Effector memory CD8-positive, alpha-beta T cell (primary cell): ENCODE measurements at places on chromosomes 5 and 9.

- no peak for DNase-seq
These were observed 64.3 kb upstream of the SLC25A51 start for GRCh38 chr9:37968228-37968701.

DNA sequence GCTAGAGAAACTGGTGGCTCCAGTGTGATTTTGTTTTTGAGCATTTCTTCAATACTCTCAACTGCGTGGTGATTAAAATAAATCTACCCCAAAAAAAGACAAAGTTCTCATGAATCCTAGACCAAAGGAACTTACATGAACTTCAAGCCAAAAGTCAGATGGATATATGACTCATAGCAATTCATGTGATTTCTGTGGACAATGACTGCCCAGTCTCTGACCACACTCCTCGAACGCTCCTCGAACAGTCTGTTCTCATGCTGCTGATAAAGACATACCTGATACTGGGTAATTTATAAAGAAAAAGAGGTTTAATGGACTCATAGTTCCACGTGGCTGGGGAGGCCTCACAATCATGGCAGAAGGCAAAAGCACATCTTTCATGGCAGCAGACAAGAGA, 46.4 kb upstream of the CEP78 start:
- DNase-seq, result no peak

DNA sequence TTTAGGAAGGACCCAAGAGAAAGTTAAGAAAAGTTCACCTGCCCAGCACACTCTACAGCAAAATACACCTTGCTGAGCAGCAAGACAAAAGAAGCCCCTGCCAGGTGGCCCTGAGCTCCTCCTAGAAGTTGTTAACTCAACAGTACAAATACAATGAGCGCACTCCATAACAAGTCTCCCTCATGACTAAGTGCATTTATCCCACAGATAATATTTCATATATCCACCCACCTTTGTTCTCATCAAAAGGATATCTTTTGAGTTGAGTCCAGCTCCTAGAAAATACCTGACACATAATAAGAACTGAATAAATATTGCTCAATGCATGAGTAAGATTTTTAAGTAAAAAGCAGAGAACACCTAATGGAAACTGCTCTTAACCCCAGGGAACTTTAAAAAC, 73.3 kb downstream of the ABCA1 start:
- no peak for DNase-seq

DNA sequence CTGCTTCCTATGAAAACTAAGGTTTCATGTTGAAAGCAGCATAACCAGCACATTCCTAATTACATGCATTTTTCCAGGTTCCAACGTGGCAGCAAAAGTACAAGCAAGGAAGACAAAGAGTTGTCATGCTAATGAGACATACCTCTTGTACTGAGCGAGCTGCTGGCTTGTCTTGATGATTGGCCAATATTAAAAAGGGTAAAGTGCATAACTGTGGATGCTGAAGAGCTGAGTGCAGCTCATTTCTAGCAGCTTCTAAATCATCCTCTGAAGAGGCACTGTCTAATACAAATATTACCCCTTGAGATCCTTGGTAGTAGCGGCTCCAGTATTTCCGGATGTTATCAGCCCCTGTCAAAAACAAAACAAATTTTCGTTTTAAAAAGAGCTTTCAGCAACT, 197.3 kb downstream of the ARL15 start:
- no peak for DNase-seq

GRCh38 chr5:119275146-119275545, 80.7 kb upstream of the TNFAIP8 start:
- DNase-seq, result no peak

- no peak for DNase-seq
These were observed 15.8 kb upstream of the NEURL1B start for GRCh38 chr5:172624996-172625964.

- DNase-seq, result no peak
These were observed 10.3 kb upstream of the RIOK2 start for GRCh38 chr5:97193355-97193688.

- no peak for DNase-seq
These were observed 118.4 kb upstream of the KCNN2 start for GRCh38 chr5:114243281-114243971.

DNA sequence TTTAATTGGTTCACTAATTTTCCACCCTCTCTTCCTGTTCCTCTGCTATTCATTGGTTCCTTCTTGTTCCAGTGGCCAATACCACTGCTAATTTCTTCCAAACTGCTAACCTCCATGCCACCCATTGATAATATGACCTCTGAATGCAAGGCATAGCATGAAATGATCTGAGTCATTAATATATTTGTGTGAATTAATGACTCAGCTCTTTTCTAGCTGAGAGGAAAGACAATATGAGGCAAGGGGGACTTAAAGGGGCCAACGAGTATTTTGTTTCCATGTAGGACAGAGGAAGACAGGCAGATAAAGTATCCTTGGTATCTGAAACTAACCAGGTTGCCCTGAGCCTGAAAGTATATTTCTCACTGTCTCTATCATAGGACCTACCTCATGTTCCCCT, 154.3 kb upstream of the BRINP1 start:
- no peak for DNase-seq

DNA sequence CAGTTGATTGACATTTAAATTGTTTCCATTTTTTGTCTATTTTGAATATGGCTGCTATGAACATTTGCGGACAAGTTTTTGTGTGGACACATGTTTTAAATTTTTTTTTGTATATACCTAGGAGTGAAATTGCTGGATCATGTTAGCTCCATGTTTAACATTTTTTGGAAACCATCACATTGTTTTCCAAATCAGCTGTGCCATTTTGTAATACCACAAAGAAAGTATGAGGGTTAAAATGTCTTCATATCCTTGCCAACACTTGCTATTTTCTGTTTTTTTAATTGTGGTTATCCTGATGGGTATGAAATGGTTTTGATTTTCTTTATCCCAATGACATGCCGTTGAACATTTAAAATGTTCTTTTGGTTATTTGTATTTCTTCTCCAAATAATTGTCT, 52.1 kb downstream of the CARTPT start:
- no peak for DNase-seq
